ENCODE measurements at places on chromosomes 3 and 15.

GRCh38 chr3:36312351-36312750 lies 68.0 kb upstream of the STAC start:
- no peak for DNase-seq

DNA sequence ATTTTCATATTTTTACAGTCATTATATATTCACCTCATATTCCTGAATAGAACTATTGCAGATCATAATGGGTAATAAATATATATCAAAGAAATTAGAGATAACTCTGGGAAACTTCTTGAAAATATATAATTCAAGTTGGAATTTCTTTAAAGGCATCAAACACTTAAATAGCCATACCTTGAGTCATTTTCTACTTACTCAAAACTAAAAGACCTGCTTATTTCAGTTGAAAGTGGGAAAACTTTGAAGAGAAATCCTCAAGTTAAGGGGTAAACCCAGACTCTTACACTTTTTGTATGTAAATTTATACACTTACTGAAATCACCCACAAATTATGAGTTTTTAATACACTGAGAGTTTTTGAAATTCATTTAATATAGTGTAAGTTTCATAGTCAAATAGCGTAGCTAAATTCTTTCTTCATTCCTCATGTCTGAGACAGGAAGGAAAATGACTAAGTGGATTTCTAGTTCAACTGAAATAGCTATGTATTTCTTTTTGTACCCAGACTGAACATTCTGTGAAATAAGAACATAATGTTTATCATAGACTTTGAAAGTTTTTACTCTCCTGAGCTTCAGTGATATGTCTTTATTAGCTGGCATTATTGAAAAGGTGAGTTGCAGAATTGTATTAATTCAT lies 4.6 kb upstream of the ALCAM start:
- no peak for DNase-seq

GRCh38 chr15:62874959-62875625 lies 167.5 kb upstream of the TPM1 start:
- DNase-seq = no peak

- DNase-seq = no peak
These were observed 185.9 kb downstream of the RSRC1 start for GRCh38 chr3:158295771-158296170.
